ENCODE measurements at places on chromosomes 7 and 10. TPM values are rescaled to one million over a fixed set of nuclear protein-coding genes. Genes with fewer than 3 reads are reported as not detected.

The A1CF gene
- total RNA-seq = not detected

The GRID2IP gene
- total RNA-seq = 0.28 TPM

The PDCD4 gene
- total RNA-seq = 340 TPM

The SLC18A3 gene
- not detected for total RNA-seq

The SLC13A1 gene
- total RNA-seq = not detected

The NXPH1 gene
- total RNA-seq = not detected

The RHOBTB1 gene
- not detected for total RNA-seq

The HOXA6 gene
- total RNA-seq = 0.31 TPM

The FEZF1 gene
- total RNA-seq = not detected

The OR6B1 gene
- total RNA-seq = not detected

The SPDYE5 gene
- total RNA-seq = not detected

The OSBPL3 gene
- 53.0 TPM for total RNA-seq

The C10orf62 gene
- total RNA-seq = not detected
